ELF-1 (cell line): ENCODE measurements at places on chromosomes 5 and 9.
A peak's percentile ranks its signal among the peaks of the same experiment; 100 is the strongest.

DNA sequence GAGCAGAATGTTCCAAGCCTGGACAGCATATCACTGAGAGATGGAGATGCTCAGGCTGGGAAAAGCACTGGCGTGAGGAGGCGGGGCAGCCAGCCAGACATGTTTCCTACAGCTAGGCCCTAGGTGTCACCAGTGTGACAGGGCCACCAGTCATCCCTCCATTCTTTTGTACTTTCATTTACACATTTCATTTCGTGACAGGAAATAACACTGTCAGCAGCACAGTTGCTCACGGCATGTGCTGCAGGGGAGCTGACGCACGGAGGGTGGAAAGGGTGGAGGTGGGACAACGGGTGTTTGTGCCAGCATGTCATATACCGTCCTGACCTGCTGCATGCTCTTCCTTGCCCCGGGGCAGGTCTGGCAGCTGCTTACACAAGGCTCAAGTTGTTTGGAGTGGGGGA is 14.8 kb upstream of the CEMIP2 start:
- DNase-seq = peak; percentile 78

DNA sequence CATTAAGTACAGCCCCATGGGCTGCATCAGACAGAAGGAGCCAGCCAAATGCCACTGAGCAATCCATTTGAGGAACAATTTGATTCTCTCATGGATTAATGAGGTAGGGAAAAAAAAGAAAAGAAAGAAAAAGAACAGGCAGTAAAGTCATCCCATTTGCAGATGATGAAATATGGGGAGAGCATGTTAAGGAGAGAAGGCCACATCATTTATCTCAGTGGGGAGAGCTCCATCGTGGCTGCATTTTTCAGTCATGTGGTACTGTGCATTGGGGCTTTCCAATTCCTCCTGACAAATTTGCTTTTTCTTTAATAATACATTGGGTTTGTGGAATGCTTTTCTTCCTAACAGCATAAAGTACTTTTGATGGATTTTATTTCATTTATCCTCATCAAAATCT is 375.2 kb upstream of the TLE4 start:
- DNase-seq = no peak

- DNase-seq = no peak
Measured at GRCh38 chr9:6695121-6695814, 49.7 kb upstream of the GLDC start.

GRCh38 chr9:23826120-23826629 is at the start of gene ELAVL2:
ELAVL2 (minus strand) TSS chr9:23826240; CDS start chr9:23762234, 64,006 bp downstream.
- DNase-seq = peak; percentile 83

DNA sequence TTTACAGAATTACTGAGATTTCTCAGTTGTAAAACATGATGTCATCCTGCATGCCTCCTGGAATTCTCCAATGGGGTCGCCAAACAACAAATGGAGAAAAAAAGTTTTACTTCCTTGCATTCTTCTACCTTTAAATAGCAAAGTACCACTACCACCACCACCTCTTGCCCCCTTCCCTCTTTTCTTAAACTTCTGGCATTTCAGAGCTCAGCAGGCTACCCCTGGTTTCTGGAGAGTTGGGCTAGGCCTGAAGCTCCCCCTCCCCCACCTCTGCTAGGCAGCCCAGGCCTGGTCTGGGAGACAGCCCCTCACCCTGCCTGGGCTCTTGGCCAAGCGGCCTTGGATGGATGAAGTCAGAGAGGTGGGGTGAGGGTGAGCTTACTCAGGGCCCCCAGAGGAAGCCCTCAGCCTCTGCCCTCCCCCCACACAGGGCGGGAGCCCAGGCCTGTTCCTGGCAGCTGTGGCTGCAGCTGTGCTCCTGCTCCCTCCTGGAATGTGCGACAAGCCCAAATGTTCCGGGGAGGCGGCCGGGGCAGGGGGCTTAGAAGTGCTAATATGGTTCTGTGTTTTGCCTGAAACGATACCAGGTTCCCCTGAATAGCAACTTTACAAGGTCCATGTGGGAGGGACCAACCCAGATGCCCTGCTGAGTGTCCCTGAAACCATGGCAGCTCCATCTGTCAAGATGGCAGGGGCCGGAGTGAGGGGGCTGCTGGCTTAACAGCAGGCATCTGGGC is 6.0 kb upstream of the CCIN start:
- DNase-seq = peak; percentile 96

GRCh38 chr5:116629168-116629567 is 54.5 kb upstream of the SEMA6A start:
- DNase-seq = peak; percentile 33

DNA sequence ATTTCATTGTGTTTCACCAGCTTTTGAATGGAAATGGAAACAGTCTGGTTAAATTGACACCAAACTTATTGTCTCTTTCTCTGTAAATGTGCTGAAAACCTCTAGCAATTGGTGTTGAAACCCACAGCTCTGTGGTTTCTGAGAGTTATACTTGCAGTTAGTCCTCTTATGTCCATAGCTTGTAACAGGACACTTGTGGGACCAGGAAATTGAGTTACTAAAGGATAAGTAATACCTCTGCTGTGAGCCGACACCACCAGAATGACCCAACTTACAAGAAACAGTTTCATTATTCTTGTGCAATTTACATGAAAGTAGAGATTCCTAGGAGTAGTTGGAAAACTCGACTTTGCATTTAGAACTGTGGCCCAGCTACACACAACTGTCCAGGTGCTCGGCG is 191.5 kb downstream of the CFAP90 start:
- no peak for DNase-seq

GRCh38 chr5:68265822-68266395 is 50.4 kb downstream of the PIK3R1 start:
- no peak for DNase-seq

DNA sequence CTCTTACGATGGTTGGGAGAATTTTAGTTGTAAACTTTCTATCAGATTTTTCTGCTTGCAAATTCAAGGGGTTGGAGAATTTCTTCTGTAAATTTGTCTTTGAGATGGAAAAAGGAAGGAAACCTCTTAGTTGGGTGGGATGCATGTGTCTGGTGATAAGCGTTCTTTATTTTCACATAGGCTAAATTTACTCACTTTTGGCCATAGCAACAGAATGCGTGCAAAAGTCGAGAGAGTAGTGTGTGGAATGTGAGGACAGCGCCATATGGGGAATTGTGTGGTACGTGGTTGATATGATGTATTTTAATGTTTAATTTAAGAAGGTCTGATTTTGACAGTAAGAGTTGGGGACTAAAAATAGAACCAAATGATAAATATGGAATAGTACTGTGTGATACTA is 282.2 kb downstream of the TAF11L14 start:
- no peak for DNase-seq

DNA sequence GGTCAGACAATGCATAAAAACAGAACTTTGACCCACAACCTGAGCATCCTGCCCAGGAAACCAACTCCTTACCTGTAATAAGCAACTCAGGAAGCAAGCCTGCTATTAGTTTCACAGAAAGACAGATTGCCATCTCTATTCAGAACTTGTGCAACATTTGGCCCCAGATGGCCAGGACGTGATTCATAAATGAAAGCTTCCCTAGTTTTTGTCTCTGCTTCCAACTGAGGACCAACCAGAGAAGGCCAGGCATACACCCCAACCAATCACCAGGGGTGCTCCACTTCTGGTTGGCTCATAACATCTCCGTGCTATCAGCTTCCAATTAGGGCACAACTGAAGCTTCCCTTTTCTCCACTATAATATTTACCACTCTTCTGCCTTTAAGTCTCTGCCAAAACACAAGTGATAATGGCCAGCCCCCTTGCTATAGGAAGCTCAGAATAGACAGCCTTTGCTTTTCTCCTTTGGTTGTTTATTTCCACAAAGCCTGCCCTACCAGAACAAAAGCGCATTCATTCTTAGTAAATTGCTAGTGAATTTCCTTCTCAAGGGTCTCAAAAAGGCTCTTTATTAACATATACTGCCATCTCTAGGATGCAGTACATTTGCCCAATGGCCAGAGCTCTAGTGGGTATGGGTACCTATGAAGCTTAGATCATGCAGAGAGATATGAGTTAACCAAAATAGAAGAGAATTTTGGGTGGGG is 289.7 kb upstream of the DAP start:
- no peak for DNase-seq
